K562 (cell line): ENCODE measurements at places on chromosomes 4 and X.
A peak's percentile ranks its signal among the peaks of the same experiment; 100 is the strongest.

DNA sequence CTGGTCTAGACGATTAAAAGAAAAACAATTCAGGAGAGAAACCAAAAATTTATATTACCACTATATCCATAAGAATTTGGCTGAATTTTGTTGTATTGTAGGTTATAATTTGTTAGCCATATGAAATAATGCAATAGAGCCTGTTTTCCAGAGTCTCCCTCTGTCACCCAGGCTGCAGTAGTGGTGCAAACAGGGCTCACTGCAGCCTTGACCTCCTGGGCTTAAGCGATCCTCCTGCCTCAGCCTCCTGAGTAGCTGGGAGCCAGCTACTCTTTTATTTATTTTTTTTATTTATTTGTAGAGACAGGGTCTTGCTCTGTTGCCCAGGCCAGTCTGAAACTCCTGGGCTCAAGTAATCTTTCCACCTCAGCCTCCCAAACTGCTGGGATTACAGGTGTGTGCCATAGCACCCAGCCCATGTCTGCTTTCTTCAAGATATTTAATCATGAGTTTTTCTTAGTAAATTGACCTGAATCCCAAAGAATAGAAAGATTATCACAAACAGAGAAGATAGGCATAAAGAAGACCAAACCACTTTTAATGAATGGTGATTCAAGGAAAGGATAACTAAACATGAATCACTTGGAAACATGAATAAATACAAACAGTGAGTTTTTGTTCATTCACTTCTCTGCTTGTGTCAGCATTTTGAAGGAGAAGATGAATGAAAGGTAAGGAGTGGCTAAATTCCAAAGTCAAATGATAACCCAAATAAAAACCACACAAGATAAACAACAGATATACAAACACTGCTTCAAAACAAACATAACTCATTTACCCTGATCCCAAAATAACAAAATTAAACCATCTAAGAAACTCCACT lies 82.1 kb downstream of the PPP3CA start:
- no peak for DNase-seq

GRCh38 chrX:150099316-150099715 lies 161.0 kb upstream of the EOLA2 start:
- DNase-seq: no peak

GRCh38 chr4:89899152-89899551 lies 4.5 kb downstream of the MMRN1 start:
- DNase-seq: no peak

DNA sequence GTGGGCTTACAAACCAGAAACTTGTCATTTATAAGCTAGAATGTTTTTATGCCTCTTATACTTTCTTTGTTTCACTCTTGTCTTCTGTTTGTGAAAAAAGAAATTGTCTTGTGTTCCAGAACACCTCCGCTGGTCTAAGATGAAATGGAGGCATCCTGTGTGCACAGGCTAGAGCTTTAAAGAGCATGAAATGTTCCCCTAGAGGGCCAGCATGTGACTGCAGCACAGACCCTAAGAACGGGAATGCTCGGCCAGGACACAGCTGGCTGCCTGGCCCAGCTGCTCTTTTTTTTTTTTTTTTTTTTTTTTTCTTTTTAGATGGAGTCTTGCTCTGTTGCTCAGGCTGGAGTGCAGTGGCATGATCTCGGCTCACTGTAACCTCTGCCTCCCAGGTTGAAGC lies 33.6 kb downstream of the SETD7 start:
- DNase-seq: no peak

- DNase-seq: no peak
These were observed 69.5 kb downstream of the LARP1B start for GRCh38 chr4:128130621-128131020.

DNA sequence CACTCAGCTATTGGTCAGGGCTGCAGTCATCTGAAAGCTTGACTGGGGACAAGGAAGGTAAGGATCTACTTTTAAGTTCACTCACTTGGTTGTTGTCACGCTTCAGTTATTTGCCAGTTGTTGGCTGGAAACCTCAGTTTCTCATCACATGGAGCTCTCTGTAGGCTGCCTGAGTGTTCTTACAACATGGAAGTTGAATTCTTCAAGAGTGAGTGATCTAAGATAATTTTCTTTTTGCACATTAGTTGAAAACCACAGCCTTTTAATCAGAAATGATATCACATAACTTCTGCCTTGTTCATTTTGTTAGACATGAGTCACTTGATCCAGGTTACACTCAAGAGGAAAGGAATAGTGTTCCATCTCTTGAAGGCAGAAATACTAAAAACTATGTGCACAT lies 552.7 kb downstream of the RAPGEF2 start:
- no peak for DNase-seq

DNA sequence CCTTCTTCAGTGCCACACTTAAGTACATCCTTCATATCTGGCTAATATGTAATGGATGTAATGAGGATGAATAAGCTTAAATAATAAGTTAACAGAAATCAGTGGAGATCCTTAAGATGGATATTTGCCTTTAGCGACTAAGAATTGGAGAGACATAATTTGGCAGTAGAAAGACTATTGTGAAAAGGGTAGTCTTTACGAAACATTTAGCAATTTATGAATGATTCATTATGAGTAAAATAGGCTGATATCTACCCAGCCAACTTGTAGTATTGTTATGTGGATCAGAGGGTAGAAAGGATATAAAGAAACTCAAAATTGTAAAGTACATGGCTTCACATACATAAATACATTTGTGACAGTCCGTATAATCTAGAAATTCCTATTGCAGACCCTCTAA lies 2371.8 kb downstream of the PCDH7 start:
- no peak for DNase-seq

- no peak for DNase-seq
These were observed 45.1 kb downstream of the SUPT20HL2 start for GRCh38 chrX:24268786-24269185.

DNA sequence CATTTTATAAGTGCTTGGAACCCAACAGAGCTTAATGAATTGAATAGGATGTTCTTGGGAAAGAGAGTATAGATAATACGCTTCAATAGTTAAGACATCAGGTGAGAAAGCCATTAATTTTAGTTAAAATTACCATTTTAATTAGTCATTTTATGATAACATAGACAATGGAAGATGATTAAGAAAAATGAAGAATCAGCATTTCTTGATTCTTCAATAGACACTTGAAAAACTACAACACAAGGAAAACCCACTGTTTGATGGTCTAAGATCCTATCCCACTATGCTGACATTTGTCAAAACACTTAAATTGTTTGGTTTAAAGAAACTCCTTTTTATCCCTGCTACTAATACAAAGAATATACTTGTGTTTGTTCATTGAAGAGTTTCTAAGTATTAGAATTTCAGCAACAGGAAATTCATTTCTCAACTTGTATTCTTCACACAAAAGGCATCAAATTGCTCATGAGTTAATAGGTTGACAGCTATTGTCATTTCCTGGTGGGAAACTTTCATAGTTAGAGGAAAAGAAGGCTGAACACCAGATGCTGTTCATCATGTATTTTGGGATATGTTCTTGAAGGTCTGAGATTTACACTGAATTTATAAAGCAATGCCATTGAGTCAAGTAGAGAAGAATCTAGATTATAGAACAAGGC lies 9.6 kb upstream of the CXCL2 start:
- no peak for DNase-seq

DNA sequence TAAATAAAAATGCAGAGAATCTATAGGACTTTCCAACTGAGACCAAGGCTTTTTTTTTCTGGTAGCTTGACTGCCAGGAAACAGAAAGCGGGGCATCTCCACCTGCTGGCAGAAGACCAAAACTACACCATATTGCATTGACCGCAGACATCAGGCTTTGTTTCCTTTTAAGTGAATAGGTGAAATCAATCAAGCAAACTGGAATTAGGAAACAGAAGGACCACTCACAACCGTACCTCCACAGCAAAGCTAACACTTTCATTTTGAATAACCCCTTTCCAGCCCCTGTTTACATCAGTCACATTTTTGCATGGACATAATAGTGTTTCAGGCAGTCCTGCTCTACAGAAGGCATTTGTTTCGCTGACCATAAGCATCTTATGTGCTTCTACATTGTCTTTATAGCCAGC lies 218.2 kb downstream of the IDS start:
- DNase-seq: peak; percentile 36

DNA sequence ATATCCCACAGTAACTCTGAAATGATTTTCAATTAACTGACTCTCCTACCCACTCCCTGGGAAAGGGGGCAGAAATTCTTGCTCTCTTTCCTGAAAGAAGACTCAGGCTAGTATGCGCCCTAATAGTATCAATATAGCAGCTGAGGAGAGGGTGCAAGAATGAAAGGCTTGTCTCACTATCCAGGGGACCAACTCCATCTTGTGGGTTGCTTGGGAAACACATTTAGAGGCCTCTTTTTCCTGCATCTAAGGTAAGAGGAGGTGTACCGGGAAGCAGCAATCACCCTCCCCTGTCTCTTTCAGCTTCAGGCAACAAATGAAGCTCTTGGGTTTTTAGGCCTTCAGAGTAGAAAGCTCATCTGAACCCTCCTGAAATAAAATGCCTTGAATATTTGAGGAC lies 11.3 kb downstream of the TMEM255A start:
- DNase-seq: peak; percentile 30
